Kidney capillary endothelial cell (primary cell): ENCODE measurements at places on chromosomes 6 and 20.

DNA sequence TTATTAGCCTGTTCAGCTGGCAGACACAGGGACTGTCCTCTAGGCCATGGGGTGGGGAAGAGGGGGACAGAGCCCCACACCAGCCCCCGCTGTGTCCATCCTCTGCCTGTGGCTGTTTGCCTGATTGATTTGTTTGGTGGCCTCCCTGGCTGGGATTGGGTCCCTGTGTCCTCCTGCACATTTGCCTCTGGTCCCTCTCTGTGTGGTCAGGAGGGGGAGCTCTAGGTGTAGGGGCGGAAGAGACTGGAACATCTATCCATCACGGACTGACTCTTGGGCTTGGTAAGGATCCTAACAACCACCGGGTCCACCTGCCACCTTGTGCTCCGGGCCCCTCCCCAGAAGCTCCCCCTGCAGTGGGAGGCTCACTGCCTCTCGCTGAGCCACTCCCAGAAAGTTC, 38.4 kb upstream of the CCDC167 start:
- no peak for DNase-seq

GRCh38 chr6:143510991-143511891, at the start of gene FUCA2:
FUCA2 (minus strand) TSS chr6:143511720; CDS start chr6:143511634, 86 bp downstream.
- DNase-seq = peak; percentile 61

- no peak for DNase-seq
These were observed 411.8 kb downstream of the CDKAL1 start for GRCh38 chr6:20946022-20946421.

DNA sequence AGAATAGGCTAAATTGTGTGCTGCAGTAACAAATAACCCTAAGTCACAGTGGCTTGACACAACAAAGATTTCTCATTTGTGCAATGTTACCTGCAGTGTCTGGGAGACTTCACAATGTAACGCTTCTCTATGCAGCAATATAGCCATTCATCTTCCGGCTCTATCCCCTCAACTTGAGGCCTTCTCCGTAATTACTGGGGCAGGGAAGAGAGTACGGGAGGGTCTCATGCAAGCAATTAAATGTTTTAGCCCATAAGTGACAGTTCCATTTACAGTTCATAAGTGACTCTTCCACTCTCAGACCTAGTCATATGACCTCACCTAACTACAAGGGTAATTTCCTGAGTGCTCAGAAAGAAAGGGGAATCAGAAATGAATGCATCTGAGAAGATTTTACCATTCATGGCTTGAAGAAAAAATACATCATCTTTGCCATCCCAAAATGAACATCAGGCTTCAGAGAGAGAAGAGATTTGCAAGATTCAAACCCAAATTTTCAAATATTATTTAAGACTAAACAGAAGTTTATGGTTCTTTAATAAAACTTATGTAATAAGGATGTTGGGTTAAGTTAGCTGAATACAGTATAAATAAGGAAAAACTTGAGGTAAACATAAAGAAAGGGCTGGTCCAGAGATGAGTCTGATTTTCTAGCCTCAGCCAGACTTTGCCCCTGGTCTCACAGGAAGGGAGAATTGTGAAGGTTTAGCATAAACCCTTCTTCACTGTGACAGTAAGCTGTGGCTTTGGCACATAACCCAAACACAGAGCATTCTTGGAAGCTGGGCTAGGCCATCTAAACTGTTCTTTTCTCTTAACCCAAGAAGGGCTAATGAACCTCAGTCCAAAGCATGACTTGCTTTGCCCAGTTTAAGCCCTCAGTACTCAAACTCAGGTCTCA, 13.3 kb downstream of the GPR6 start:
- DNase-seq = no peak

- no peak for DNase-seq
These were observed 47.6 kb downstream of the TNFAIP3 start for GRCh38 chr6:137914530-137915193.

DNA sequence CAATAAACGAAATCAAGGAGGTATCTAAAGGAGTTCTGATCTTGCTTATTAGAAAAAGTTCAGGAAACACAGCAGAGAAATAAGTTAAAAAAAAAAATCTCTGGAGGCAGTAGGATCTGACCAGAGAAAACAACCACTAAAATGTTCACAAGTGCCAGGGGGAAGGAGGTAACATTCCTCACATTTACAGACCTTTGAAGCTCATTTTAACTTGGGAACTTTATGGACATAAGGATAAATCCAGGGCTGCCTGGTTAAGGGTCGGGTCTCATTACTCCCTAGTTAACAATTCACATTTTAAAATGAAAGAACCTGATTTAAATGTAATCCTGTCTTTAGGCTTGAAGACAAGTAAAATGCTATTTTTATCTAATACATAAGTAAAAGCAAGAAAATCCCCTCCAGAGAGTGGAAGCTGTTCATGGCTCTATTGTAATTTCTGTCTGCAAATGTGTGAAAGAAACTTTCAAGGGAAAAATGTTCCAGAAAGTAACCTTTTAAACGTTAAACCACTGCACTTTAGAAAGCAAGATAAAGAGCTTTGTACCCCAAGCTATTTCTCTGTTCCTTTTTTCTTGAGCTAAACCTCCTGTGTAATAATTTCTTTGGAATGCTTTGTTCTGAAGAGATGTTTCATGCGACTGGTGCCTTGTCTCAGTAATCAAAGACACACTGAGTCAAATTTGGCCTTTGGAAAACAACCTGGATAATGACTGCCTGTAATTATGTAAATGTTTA, 38.2 kb downstream of the MYLIP start:
- DNase-seq = no peak
